Stimulated activated effector memory CD8-positive, alpha-beta T cell treated with anti-CD3 and anti-CD28 coated beads, Interleukin-12 subunit alpha, Interleukin-12 subunit beta, amount 100 ng/mL, for 72 hours (primary cell): ENCODE measurements at places on chromosomes 13 and 19.

DNA sequence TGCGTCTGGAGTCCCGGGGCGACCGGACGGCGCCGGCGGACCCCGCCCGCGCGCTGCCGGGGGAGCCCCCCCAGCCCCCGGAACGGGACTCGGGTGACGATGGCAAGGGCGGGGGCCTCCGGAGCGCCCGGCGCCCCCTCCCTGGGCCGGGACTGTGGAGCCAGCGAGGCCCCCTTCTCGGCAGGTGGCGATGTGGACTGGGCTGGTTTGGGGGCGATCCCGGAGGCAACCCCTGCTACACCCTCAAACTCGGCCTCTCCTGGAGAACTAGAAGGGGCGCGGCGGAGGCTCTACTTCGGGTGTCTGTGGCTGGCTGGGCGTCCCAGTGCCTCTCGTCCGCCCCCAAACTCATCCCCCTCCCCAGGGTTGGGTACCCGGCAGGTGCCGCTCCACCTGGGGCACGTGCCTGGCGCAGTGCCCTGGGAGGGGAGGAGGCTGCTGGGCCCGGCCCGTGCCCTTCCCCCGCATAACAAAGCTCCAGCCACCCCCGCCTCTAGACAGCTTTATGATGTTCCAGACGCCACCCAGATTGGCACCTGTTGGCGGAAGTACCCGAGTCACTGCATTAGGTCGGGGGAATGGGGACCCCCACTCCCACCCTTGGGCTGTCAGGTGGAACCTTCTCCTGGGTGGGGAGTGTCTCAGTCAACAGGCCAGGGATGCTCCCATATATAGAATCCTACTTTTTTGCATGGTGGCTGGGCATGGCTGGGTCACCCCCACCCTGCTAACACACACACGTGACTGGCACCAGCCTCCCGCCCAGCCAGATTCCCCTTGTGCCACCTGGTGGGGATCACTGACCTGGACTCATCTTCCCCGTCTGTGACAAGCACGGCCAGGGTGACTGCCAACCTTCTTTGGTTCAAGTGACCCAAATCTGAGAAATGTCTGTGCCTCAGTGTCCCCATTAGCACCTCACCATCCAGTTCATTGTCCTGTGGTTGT lies 722 bp downstream of the PKN1 start:
- DNase-seq: peak; percentile 66

GRCh38 chr19:48330012-48330681 lies 4.8 kb downstream of the EMP3 start:
- DNase-seq: peak; percentile 86

DNA sequence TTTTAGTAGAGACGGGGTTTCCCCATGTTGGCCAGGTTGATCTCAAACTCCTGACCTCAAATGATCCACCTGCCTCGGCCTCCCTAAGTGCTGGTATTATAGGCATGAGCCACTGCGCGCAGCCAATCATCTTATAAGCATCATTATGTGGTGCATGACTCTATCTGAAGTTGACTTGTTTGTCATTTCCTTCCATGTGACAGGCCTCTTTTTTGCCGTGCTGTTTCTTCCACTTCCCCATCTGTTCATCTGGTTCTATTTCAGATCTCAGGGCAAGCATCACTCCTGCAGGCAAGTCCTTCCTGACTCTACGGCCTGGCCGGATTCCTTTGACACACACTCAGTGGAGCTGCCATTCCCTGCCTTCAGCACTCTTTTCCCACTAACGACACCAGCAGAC lies 15.2 kb downstream of the COL5A3 start:
- no peak for DNase-seq

DNA sequence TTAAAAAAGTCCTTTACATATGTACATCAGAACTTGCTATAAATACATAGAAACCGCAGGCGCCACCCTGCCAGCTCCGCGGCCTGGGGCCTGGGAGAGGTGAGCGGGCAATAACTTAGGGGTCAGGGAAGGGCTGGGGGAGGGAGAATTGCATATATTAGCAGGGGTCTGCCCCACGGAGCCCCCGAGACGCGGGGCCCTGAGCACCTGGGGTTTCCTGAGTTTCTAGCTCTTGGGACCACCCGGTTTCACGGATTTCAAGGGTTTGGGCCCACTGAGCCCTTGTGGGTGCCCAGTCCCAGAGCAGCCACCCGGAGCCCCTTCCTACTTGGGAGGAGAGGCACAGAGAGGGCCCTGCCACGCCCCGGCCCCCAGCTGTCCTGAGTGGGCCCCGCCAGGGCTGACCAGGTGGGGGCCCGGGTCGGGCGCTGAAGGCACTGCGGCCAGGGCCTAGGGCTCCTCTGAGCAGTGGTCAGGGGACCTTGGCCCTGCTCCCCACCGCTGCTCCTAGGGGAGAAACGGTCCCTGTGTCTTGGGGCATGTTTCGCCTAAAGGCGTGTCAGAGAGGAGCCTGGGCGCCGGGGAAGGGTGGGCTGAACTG lies 4.0 kb downstream of the GPX4 start:
- no peak for DNase-seq

DNA sequence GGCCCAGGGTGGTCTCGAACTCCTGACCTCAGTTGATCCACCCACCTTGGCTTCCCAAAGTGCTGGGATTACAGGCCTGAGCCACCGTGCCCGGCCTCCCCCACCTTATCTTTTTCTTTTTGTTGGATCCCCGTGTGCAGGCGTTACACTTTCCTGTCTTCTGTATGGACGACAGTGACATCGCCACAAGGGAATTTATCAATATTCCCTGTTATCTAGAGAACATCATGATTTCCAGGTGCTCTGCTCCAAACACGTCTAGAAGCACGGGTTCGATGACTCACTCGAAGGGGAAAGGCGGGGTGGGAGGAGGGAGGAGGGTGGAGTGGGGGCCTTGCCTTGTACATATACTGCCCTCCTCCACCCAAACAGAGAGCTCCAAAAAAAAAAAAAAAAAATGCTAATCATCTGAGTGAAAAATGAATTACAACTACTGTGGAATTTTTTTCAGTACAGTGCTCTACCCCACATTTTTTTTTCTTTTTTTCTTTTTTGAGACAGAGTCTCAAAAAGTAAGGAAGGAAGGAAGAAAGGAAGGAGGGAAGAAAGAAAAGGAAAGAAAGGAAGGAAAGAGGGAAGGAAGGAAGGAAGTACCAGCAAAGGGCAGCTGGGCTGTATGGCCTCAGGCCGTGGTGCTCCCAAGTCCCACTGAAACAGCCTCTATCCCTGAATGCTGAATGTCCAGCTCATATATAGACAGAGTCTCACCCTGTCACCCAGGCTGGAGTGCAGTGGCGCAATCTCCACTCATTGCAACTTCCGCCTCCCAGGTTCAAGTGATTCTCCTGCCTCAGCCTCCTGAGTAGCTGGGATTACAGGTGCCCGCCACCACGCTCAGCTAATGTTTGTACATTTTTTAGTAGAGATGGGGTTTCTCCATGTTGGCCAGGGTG lies 36.8 kb downstream of the INSR start:
- no peak for DNase-seq

- peak; percentile 41 for DNase-seq
Measured at GRCh38 chr13:112943309-112944125, 25.5 kb upstream of the MCF2L start.

- no peak for DNase-seq
Measured at GRCh38 chr19:35901055-35901644, 810 bp upstream of the NFKBID start.

DNA sequence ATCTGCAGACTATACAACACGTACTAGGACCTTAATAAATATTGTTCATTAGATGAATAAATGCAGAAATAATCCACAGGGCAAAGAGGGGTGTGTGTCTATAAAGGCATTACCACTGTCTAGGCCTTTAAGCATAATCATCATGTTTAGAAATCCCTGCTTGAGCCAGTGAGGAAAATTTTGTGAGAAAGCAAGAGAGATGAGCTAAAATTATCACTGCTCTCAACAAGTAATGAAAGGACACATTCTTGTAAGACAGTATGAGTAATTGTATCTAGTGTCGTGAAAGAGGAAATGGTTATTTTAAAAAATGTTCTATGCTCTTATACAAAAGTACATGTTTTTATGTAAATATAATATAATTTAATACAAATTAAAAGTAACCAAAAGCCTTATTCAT lies 1699.4 kb downstream of the PCDH9 start:
- no peak for DNase-seq
